CD4-positive, alpha-beta T cell treated with Interleukin-2 at 100 ng/mL for 4 hours (primary cell): ENCODE measurements at places on chromosomes 3 and 15.

- no peak for DNase-seq
Observed at GRCh38 chr3:94071713-94072284, 8.9 kb downstream of the NSUN3 start.

GRCh38 chr3:177676947-177677587 is 479.8 kb upstream of the TBL1XR1 start:
- DNase-seq, result no peak

DNA sequence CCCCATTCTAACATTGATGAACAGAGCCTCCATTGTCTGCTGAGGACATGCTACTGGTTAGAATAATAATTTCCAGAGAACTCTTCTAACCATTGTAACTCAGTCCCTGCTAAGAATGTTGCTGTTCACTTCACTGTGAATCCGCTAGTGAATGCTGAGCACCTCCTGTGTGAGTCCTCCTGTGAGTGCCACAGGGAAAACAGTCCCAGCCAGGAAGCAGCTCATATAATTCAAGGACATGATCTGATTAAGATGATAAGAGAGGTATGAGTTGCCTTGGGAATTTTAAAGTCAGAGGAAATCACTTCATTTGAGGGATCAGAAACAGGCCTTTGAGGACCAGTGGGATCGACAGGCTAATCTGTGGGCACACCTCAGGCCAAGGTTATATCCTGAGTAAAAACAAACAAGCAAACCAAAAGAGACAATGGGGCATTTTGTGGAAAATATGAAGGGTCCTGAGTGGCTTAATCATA is 33.9 kb upstream of the GPR160 start:
- no peak for DNase-seq

GRCh38 chr3:112693186-112693585 is 52.2 kb upstream of the CCDC80 start:
- no peak for DNase-seq

DNA sequence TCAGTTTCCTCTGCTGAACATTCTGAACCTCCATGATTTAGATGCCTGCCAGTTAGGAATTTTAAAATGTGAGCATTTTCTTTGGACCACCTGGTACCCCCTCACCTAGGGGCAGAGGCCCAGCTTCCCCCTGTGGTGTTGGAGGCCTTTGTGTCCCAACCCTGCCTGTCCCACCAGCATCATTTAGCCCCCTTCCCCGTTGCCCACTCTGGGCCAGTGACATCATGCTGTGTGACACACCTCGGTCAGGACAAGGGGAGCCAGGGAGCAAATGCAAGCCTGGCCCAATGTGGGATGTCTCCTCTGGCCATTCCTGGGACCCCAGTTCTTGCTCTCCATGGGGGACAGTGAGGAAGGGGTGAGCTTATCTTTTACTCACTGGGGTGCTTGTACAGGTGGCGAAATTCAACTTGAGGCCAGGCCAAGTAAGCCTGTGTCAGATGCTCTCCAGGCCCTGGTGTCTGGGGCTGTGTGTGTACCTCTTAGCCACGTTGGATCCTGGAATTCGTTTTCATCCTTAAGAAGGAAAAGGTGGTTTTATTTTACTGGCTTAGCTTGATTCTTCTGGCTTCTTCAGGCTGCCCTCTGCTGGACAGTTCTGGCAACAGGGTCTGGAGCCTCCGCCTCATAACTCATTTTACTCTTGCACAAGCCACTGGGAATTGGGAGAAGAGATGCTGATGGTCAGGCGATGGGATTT is 49.7 kb upstream of the MYZAP start:
- DNase-seq, result no peak

DNA sequence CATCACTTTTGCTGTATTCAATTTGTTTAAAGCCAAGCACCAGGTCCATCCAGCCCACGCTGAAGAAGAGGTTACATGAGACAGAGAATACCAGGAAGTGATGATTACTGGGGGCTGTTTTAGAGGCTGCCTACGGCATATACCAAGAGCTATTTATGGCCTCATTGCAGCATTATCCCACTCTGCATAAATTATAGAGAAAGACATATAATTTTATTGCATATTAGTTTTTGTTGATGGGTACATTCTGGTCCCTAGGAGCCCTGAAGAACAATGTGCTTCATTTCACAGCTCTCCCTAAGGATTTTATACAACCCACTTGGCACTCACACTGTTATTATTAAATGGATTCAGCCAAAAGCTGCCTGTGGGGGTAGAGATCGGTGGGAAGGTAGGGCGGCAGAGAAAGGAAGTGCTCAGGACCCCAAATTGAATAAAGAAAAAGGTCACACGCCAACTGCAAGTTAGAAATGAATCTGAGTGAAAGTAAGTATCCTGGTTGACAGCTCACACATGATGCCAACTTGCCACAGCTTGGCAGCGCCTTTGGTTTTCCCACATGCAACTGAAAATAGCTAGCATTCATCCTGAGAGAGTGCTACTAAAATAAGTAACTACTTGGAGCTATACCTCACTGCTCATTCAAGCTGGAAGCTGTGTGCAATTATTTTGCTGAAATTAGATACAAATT is 73.7 kb downstream of the CCNL1 start:
- DNase-seq, result no peak

DNA sequence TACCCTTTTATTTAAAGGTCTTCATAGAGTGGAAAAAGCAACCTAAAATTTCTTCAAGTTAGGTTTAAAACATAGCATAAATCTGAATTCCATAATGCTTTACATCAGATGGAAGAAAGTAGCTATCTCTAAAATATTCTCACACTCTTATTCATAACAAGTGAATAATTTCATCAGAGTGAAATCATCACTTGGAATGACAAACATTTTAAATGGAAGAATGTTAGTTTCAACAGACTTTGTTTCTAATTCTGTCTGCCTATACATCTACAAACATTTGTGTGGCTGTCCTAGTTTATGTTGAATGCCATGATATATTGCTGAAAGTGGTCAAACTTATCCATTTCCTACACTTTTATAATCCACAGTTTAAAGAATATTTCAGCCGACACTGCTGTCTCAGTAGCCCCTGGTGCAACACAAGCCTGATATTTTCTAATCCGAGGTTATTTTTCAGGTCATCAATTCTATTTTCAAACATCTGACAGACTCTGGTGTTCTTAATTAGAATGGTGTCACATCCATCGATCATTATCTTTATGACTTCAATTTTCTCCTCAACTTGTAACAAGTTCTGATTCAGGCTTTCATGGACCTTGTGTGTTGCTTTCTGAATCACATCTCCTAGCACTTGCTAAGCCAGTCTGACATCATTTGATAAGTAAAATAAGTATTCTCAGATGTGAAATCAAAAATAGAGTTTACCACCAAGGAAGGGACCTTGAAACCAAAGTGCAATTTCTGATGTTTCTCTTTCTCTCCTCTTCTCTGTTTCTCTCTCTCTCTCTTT is 17.1 kb upstream of the CNTN3 start:
- no peak for DNase-seq

DNA sequence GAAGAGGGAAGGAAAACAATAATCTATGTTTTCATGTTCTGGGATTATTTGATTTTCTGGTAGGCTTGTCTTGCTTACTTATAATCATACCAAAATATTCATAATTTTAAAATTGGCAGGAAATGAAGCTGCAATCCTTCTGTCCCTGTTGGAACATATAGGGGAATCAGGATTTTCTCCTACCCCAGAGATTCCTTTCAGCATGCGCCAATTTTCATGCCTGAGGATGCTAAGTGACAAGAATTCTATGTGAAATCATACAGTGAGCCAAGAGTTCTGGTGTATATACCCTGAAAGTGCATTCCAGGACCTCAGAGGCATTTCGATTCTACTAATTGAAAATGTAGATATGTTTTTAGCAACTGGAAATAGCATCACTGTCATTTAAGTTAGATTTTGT is 9.9 kb upstream of the CADPS start:
- no peak for DNase-seq

GRCh38 chr3:25581823-25582222 is 82.9 kb downstream of the TOP2B start:
- DNase-seq, result no peak

DNA sequence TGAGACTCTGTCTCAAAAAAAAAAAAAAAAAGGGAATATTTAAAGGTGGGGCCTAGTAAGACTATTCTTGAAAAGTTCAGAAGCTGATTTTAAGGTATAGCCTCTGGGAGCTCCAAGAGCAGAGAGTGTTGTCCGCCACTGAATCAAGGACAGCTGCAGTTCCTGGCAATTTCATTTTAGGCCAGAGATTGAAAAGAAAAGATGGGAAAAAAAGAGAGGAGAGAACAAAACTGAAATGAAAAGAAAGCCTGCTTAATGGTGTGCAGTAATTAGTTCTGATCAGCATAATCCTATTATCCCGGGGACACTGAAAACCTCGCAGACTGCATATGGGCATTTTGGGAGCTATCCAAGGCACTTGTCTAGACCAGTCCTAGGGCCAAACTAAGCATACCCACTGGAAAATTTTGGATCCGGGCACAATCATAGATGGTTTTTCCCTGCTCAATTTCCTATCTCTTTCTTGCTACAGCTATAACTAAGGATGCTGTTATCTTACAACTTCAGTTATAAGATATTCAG is 43.2 kb downstream of the EHHADH start:
- DNase-seq, result no peak

GRCh38 chr15:60703207-60703933 is 224.4 kb upstream of the ICE2 start:
- DNase-seq, result no peak

DNA sequence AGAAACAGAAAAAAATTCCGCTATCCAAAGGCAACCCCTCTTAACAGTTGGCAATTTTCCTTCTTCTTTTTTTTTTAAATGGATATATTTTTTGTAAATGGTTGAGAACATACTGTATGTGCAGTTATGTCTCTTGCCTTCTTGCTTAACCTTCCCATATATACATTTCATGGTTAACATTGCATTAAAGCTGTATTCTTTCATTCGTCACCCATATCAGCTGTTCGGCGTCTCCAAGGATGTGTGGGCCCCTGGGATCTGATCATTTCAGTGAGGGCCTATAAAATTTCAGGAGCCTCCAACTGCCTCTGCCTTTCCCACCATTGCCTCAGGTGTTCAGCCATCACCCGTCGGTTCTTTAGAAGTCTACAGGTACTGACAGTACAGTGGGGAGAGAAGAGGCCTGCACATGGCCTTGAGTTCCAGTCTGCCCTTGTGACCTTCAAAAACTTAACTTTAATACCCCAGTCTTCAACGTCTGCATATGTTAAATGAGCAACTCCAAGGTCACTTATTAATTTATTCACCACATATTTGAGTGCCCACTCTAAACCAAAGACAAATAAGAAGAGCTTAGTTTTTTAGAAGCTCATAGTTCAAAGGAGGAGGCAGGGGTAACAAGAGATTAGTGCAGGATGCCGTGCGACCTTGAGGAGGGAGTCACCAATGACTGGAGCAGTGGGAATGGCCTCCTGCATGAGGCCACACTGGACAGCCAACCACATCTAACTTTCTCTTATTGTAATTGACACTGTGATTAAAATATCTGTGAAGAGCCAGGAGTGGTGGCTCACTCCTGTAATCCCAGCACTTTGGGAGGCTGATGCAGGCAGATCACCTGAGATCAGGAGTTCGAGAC is 6.9 kb downstream of the ST6GAL1 start:
- DNase-seq, result no peak

DNA sequence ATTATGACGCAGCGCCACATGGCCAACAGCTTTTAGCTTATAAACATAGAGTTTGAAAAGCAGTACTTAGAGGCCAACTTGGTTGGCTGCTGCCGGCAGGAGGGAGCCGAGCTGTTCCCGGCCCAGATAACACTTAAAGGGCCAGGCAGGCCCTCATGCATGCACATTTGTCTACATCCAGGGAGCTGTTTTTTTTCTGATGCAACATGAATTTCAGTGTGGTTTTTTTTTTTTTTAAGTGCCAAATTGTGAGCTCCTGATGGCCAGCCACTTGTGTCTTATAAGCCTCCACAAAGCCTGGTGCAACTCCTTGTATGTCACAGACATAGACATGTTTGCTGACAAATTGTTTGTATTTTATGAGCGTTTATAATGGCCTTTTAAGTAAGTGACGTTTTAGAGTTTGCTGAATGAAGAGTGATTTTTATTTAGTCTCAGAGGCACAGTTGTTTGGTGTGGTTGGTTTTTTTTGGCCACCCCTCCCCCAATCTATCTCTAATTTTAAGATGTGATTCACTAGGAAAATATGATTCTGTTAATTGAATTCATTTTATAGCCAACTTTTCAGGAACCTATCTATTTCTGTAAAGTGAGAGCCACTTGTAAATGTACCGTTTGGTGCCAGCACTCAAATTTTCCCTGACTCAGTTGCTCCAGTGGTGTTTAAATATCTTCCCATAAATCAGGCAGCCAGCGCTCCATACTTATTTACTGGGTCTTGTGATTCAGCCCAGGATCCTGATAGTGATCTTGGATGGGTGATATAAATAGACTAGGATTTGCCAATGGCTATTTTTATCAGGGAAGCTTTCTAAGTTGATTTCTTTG is 134.3 kb downstream of the VGLL4 start:
- DNase-seq, result no peak

DNA sequence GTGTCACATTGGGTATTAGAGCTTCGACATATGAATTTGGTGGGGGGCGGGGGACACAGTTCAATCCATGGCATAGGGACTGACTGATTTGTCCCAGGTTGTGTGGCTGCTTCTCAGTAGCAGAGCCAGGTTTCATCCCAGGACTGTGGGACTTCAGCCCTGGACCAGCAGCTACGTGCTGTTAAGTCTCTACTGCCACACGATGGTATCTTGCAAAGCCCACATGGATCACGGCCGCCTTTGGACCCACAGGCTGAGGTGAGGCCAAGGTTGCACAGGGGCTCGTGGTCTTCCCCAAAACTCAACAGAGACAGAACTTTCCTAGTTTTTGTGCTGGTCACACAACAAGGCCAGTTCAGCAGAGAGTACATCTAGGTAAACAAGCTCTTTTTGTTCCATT is 97.4 kb downstream of the LRRK1 start:
- DNase-seq, result no peak

GRCh38 chr15:68676926-68677325 is 98.1 kb downstream of the CORO2B start:
- no peak for DNase-seq

GRCh38 chr15:57100136-57100539 is 181.7 kb downstream of the TCF12 start:
- no peak for DNase-seq

DNA sequence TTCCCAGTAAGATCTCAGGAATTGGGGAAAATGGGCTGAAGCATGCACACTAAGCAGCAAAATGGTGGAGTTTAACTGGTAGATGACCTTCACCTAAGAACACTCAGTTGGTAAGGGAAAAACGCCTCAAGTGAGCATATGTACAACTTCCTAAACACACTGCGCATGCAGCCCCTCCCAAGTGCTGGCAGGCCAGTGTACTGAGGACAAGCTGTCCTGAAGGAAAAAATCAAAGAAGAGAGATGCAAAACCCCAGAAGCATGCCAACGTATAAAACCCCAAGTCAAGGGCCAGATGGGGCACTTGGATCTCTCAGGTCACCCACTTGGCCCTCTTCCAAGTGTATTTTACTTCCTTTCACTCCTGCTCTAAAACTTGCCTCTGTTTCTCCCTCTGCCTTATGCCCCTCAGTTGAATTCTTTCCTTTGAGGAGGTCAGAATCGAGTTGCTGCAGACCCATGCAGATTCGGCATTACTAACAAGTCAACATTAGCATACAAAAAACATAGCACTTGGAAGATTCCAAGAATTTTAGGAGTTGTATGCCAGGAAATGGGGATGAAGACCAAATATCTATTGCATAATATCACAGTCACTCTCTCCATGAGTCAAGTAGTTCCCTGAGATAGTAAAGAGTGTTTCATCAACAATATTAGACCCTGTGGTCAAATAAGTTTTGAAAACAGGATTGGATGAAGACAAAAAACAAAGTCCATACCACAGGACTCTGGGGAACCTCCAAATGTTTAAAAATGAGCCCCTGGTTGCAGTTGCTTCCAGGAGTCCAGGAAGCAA is 10.8 kb upstream of the FYCO1 start:
- no peak for DNase-seq
